ENCODE measurements at places on chromosomes 7 and 10.

DNA sequence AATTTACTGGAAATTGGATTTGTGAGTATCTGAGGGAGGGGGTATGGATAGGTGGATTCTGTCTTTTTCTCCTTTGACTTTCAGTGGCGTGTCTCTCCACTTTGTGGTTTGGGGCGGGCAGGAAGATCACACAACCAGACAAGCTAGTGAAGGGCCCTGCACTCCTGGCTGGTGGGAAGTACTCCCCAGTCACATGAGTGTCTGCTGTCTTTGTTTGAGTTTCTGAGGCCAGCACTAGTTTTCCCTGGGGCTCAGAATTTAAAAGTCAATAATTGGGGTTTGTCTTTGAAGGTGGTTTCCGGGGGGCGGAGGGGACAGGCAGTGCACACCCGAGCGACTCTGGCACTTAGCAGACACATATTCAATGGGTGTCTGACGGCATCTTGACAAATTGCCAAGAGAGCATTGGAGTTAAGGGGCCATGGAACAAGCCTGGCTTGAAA is 120.1 kb downstream of the WDFY4 start:
- DNase-seq, result no peak

- DNase-seq, result no peak
Observed at GRCh38 chr10:103457896-103458583, 660 bp downstream of the CALHM1 start.

DNA sequence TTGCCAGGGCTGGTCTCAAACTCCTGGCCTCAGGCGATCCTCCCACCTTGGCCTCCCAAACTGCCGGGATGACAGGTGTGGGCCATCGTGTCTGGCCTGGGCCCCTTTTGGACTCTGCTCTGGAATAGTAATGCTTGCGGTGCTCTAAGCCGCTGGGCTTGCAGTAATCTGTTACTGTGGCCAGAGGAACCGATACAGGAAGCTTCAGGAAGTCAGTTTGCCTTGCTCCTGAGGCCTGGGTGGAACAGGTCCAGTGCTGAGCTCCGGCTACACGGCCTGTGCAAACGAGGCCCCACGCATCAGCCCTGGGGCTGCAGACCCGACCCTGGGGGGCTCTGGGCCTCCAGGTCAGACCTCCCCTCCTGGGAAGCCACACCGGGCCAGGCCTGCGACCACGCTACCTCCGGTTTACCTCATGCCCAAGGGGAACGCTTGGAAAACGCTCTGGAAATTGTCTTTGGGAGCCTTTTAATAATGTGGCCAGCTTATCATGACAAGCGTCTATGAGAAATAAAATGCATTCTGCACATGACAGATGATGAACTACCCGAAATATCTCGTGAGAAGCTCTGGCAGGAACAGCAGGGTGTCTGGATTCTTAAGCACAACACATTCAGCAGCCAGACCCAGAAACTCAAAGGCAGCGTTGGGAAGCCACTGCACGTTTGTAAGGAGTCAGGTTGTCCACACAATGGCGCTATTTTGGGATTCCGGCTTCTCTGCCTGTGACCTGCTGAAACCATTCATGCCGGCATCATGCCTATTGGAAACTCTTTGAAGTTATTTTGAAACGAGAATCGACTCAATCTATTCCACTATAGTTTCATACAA is 10.1 kb upstream of the ADAP1 start:
- DNase-seq, result no peak

- DNase-seq, result no peak
Observed at GRCh38 chr10:124883510-124884321, 58.2 kb upstream of the ZRANB1 start.

DNA sequence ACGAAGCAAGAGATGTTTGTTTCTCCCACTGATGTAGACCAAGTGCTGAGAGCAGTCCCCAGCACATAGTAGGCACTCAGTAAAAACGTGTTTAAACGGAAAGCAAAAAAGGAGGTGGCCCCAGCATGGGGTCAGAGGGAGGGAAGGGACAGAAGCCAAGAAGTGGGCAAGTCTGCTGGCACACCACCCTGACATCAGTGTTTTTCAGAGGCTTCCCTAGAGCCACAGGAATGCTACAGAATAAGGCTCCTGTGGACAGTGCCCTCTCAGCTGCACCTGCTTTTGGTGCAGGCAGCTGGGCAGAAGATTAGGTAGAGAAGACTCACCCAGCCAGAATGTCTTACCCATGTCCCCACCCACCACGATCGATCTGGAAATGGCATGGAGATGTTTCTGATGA is 8.3 kb upstream of the ANKRD1 start:
- DNase-seq, result no peak

DNA sequence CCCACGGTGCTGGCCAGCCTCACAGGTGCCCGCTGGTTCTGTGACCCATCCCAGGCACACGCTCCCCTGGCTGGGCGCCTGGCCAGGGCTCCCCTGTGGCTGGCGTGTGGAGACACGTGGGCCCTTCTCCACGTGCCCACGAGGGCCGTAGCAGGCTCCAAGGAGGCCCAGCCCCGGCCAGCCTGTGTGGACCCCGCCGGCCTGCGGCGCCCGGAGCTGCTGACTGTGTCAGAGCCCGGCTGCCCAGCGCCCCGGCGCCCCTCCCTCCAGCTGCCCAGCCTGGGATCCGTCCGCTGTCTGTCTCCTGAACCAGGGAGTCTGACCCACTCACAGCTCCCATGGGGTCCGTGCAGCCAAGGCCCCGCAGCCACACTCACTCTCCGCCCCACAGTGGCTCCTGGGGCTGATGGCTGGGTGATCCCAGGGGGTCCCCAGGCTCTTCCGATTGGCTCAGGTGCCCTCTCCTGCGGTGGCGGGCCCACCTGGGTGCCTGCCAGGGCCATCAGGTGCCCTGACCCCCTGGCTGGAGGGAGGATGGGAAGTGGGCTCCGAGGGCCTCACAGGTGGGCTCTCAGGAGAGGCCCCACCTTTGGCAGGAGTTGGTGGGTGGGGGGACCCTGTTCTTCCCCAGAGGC is 9.6 kb downstream of the TMEM184A start:
- DNase-seq, result no peak

DNA sequence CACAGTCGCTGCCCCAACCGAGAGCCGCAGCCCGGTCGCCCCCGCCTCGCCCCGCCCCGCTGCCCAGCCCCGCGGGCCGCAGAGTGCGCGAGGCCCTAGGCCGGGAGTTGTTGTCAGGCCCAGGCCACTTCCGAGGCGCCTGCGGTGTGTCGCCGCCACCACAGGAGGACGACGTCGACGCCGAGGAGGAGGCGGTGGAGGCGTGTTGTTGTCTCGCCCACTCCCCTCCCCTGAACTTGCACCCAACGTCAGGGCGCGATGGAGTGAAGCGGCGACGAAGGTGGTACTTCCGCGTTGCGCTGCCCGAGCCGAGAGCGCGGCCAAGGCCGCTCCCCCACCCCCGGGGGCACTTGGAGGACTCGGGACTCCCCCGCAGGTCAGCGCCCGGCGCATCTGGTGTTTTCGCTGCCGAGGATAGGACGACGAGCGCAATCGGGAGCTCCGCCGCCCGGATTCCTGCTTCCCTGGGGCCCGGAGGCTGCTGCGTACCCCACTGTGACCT is at the start of gene CDK13:
CDK13 (plus strand) TSS at position 286 of the 502 bp plus-strand sequence. CDS start 386 bp downstream, outside the sequence.
- DNase-seq, result peak; percentile 66

GRCh38 chr7:50505553-50506210 is 55.5 kb upstream of the FIGNL1 start:
- no peak for DNase-seq

GRCh38 chr10:3620818-3621217 is 164.2 kb downstream of the KLF6 start:
- no peak for DNase-seq

DNA sequence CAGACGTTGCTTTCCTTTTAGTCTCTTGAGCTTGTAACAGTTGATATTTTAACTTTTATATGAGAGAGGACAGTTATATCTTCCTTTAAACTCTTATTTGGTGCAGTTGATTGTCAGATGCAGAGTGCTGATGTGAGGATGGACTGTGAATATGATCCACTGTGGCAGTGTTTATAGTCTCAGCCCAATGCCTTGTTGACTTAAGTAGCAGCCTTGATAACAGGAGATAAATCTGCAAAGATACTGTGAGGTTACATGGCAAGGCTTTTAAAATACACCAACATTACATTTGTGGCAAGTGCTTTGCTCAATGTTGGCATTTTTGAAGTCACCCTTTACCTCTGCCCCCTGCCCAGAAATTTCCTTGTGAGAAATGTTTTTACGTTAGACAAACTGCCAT is 206.7 kb downstream of the AUTS2 start:
- no peak for DNase-seq

GRCh38 chr10:43421519-43421918 is 12.5 kb upstream of the HNRNPF start:
- DNase-seq, result no peak

DNA sequence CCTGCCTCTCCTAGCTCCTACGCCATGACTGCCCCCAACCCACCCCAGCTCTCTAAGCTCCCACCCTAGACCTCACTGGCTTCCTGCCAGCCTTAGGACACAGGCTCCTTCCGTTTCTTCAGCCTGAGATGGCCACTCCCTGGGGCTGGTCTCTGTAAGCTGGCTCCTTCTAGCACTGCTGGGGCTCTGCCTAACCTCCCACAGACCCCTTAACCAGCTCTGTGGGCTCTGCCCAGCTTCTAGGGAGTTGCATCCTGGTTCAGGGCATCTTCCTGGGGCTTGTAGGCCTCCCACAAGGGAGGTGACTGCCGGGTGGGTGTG is 478.6 kb upstream of the KLF6 start:
- DNase-seq, result no peak

DNA sequence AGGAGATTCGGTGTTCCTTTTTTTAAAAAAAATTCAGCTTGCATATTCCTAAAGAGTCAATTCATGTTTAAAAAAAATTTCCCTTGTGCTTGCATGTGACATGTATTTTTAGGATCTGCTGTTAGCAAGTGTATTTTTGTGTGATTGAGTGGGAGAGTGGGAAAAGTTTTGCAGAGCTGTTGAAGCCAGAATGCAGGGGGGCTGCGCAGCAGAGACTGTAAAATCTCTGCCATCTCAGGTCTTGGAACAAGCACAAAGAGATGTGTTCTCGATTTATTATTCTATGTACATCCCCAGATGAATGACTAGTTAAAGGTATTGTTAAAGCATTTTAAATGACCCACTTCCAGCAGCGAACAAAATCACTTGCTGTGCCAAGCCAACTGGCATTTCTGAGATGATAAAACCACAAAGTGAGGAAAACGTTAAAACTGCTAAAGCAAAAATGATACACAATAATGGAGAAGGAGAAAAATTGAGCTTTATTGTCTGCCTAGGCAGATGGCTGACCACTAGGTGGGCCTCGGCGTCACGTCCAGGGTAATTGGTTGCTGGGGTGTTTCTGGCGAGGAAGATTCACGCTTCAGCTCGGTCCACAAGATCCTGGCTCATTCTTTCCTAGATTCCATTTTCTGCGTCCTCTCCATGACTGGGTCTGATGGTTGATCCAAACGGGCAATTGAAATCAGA is 67.0 kb upstream of the ATRNL1 start:
- no peak for DNase-seq

GRCh38 chr10:42939237-42939636 is 137.6 kb upstream of the RET start:
- no peak for DNase-seq

GRCh38 chr7:28641752-28642545 is 229.6 kb downstream of the CREB5 start:
- no peak for DNase-seq

DNA sequence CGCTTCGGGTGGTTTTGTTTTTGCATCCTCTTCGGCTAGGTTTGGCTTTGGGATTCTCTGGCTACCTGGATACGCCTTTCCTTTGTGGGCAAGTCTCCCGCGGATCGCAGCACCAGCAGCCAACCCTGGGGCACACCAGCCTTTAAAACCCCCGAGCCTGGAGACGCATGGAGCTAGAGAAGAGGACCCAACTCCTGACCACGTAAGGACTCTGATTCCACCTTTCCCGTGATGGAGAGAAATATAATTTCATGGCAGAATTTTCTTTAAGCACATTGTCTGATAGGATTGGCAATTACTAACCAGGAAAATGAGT is 535.4 kb upstream of the GALNT17 start:
- no peak for DNase-seq

- no peak for DNase-seq
Observed at GRCh38 chr10:99781734-99782429, 558 bp upstream of the ABCC2 start.

GRCh38 chr10:126736142-126736541 is 65.6 kb upstream of the C10orf90 start:
- no peak for DNase-seq

Data from stimulated activated CD4-positive, alpha-beta T cell treated with anti-CD3 and anti-CD28 coated beads, TNF-alpha, amount 100 ng/mL, for 48 hours (primary cell).